Lower lobe of right lung (tissue), 2 donors: ENCODE measurements at places on chromosomes 12 and 14. TPM values are rescaled to one million over a fixed set of nuclear protein-coding genes. Genes with fewer than 3 reads are reported as not detected.

DNA sequence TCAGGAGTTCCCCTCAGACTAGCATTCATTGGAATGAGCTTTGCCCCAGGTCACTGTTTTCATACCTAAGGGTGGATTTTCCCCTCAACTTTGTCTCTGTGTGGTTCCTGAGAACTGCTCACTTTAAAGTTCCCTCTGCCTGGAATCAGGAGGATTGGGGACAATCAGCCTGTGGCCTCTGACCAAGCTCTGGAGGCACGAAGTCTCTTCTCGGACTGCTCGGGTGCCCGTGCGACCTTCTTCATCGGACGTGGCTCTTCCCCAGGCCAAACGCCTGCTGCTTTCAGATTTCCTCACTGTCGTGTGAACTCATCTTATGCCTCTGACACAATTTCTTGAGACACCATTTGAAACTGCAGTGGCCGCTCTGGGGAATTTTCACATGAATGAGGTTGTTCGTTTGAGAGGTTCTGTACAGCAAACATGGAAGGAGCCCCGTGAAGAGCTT lies 153.7 kb upstream of the PZP start:
- no peak for DNase-seq

Gene SLC17A8
- not detected for total RNA-seq

DNA sequence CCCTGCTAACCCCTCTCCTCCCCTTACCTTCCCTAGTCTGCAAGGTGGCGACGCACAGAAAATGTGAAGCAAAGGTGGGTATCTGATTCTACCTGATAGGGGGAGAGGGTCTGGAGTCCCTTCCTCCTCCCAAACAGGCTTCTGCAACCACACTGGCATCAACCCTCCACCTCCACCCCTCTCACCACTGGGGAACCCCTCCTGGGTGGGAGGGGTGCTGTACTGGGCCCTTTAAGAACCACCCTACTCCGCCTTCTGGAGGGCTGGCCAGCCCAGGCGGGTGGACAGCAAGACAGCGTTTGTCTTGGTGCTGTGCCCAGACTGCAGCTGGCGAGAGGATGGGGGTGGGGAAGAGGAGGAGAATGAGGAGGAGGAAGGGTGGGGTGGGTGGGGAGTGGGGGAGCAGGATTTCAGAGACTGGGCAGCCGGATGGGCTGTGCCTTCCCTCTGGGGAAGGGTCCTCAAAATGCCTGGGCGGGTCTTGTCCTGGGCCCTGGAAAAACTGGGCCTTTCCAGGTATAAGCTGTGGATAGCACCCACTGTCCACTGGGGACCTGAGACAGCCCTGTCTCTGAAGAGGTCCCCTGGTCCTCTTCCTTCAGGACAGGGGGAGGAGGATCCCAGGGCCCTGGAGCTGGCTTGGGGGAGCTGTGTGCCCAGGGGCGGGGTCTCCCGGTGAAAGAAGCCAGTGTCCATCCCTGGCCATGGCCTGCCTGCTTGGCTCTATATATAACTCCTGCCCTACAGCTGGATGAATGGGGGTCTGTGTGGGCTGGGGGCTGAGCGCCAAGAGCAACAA lies 2.8 kb downstream of the TNS2 start:
- peak; percentile 85 for DNase-seq

DNA sequence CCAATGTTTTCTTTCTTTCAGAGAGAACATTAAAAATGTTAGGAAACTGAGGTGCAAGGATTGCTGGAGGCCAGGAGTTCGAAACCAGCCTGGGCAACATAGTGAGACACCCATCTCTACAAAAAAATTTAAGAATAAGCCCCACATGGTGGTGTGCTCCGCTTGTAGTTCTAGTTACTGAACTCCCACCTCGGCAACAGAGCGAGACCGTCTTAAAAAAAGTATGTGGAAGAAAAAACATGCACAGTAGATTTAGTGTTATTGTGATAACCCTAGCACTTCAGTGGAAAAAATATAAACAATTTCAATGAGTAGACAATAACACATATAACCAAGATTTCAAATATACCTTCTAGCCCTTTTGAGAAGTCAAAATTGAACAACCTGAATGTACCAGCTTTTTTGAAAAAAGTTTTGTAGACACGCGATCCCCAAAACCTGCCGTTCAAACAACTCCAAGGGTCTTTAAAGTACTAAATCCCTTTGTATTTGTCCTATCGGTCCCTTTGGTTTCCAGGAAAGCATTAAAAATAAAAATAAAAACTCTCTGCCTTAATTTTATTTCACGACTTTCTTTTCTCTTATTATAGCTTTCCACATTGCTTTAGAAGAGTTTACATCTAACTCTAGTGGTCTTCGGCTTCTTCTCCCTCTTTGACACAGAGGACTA lies 1.0 kb upstream of the ANO6 start:
- no peak for DNase-seq

Gene TMPRSS12
- not detected for total RNA-seq
